ENCODE measurements at places on chromosomes 13 and 19.
A peak's percentile ranks its signal among the peaks of the same experiment; 100 is the strongest.

- no peak for DNase-seq
Observed at GRCh38 chr13:46165485-46166223, 16.3 kb downstream of the LCP1 start.

GRCh38 chr13:32804673-32805230, 211.5 kb upstream of the KL start:
- DNase-seq, result no peak

DNA sequence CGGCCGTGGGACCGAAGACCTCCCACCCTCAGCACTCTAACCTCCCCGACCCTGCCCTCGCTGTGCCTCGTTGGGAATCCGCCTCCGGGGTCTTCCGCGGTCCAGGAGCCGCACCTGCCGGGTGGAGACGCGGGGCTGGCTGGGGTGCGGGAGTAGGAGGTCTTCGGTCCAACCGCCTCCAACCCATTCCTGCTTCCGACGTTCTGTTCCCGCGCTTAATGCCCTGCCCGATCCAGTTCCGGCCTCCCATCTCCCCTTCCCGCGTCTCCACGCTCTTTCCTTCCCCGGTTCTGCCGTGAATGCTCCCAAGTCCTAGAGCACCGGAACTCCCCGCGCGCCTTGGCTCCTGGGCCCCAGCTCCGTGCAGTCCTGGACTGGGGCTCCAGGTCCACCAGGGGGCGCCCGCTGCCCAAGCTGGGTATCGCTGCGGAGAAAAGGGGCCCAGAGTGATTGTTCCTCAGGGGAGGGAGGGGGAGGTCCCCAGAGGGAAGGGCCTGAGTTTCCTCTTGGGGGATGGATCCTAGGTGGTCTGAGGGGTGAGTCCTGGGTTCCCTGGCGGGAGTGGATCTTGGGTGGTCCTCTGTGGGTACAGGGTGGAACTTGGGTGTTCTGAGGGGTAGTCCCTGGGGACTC, 14.1 kb upstream of the TNFSF9 start:
- DNase-seq, result peak; percentile 85

DNA sequence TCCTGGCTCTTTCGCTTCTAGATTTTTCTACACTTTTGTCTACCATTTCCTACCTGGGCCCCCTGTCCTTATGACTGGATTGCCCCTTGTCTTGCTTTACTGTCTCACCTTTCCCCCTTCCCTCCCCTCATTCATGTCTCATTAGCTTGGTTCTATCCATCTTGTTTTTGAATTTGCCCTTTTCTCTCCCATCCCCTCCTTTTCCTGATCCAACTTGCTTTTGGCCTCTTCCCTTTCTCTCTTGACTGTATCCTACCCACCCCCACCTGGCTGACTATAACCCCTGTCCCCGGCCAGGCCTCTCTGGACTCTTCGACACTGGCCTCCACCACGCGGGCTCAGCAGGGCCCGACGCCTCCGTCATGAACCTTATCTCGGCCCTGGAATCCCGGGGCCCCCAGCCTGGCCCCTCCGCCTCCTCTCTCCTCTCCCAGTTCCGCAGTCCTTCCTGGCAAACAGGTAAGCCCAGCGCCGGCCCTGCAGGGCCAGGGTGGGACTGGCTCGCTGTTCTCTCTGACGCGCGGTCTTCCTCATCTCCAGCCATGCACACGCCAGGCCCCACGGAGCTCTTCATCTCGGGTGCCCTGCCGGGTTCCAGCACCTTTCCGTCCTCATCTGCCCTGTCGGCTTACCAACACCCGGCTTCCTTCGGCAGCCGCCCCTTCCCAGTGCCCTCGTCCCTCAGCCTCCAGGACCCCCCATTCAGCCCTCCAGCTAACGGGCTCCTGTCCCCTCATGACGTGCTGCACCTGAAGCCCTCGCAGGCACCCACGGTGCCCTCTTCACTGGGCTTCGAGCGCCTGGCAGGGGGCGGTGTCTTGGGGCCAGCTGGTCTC, 3.4 kb downstream of the PRR12 start:
- DNase-seq, result no peak

GRCh38 chr13:95571941-95572340, 19.4 kb downstream of the CLDN10 start:
- no peak for DNase-seq

- DNase-seq, result no peak
Observed at GRCh38 chr13:112799394-112799793, 109.6 kb downstream of the ATP11A start.

GRCh38 chr19:45492137-45492626, 4.7 kb downstream of the RTN2 start:
- no peak for DNase-seq

- peak; percentile 83 for DNase-seq
Observed at GRCh38 chr19:48419158-48419920, 25.9 kb downstream of the GRIN2D start.

DNA sequence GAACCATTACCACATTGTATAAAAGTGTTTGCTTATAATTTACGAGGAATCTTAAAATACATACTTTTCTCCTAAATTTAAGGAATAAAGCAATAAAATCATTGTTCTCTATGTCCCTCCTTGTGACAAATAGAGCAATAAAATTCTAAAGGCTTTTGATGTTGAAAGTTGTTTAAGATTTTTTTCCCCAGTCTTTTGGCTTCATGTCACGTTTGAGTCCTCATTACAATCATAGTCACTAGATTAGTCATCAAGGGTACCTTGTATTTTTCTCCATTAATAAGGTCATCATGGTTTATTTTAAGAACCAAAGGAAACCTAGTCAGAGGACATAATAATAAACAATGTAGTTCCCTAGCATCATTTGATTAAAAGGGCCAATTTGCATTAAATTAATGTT, 3.2 kb downstream of the WBP4 start:
- DNase-seq, result no peak

- no peak for DNase-seq
Observed at GRCh38 chr19:383922-384798, 24.8 kb downstream of the C2CD4C start.

DNA sequence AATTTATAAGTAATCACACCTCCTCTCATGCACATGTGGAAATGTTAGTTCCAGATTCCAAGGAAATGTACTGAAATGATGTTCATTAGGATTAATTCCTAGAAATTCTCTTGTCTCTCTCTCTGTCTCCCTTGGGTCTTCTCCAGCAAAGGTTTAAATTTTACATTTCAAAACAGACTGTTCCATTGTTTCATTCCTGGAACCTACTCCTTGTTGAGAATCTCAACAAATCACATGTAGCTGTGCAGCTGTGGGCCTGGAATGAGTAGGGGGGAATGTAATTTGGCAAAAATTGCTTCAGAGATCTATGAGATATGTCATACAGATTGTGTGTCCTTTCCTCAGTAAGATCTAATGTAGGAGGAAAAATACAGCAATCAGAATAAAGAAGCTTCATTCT, 46.2 kb upstream of the RFXAP start:
- no peak for DNase-seq

GRCh38 chr13:52377898-52378297, 28.1 kb downstream of the THSD1 start:
- DNase-seq, result no peak

DNA sequence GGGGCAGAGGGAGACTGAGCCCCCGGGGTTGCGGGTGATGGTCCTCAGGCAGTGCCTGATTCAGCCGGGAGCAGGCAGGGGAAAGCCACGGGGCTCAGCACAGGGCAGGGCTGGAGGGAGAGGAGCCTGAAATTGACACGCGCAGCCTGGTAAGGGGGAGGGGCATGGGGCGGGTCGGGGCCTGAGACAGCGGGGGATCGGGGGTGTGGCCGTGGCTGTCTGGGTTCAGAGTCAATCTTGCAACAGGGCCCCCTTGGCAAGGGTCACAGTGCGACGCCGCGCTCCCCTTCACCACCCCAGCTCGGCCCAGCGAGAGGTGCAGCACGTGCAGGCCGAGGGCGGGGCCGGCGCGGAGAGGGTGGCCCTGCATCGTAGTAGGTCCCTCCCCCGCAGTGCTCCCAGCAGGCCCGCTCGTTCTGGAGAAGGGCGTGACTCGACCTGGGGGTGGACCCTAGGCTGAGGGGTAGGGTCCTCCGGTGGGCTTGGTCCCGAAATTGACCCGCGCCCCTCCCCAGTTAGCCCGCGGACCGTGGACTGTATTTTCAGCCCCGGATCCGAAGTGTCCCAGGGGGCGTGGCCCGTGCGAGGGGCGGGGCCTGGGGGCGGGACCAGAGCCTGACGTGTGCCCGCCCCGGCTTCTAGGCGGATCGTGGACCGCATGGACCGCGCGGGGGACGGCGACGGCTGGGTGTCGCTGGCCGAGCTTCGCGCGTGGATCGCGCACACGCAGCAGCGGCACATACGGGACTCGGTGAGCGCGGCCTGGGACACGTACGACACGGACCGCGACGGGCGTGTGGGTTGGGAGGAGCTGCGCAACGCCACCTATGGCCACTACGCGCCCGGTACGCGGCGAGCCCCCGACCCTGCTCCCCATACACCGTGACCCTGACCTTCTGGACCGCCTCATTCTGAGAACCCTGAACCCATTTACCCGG, 6.0 kb downstream of the RCN3 start:
- peak; percentile 83 for DNase-seq

GRCh38 chr19:55115446-55116065, 1.9 kb downstream of the PPP1R12C start:
- no peak for DNase-seq

DNA sequence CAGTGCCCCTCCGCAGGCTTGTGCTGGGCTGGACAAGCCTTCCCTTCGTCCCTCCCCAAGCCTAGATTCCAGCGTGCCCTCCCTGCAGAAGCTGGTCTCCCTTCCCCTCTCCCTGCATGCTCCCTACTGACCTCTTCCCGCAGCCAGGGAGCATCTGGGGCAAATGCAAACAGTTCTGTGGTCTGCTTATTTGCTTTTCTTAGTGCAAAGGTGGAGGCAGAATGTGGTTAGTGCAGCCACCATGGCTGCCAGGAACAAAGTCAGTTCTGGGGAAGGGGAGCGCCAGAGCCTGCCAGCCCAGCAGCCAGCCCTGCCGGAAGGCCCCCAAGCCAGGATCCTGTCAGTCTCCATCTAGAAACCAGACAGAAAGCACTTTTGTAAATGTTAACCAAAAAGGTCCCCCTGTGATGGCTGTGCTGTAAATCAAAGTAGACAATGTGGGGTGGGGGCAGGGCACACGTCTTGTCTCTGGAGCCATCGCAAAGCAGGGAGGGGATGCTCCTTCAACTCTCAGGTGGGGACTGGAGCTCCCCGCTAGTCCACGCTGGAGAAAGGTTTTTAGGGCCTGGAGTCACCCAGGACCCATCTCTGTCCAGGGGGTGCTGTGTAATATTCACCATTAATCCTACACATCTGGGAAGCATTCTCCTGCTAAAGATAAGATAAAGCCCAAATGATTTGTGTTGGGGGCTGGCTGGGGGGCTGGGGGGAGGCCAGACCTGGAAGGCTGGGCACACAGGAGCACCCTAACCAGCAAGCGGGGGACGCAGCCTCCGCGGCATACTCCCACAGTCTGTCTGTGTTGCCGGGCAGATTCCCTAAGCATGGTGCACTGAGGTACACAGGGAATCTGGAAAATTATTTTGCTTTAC, 30.9 kb downstream of the SERP2 start:
- no peak for DNase-seq

DNA sequence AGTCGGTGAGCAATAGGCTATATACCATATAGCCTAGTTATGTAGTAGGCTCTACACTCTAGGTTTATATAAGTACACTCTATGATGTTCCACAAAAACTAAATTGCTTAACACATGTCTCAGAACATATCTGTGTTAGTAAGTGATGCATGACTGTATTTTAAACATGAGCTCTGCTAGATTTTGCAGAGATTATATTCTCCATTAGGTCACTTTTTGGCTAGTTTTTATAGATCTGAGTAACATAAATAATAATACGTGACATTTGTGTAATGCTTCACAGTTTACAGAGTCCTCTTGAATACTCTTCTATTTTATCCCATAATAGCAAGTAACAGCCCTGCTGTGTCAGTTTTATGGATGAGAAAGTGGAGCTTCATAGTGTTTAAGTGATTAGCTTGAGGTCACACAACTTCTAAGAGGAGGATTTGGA, 47.8 kb downstream of the NDFIP2 start:
- no peak for DNase-seq

DNA sequence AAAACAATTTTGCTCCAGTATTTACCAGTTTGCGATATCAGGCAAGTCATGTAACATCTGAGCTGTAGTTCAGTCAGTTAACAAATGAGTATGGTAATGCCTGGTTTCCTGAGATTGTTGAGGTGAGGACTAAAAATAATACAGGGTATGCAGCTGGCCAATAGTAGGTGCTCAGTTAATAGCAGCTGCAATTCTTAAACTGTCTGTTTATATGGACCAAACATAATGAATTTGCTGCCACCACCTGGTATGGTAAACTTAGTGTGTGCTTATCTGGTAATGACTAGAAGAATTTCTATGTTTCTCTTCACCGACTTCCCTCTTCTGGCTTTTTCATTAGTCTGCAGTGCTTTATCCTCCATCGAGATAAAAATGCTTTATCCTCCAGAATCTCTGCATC, 9.1 kb downstream of the ZMYM2 start:
- DNase-seq, result no peak

GRCh38 chr19:3324405-3324856, 42.0 kb upstream of the NFIC start:
- peak; percentile 49 for DNase-seq

- DNase-seq, result peak; percentile 11
Observed at GRCh38 chr19:15640294-15640903, at the start of gene CYP4F3. Gene CYP4F3 (plus strand): TSS chr19:15640897. CDS start chr19:15641416, 519 bp downstream.

- no peak for DNase-seq
Observed at GRCh38 chr13:36891752-36892151, 28.3 kb downstream of the SMAD9 start.

DNA sequence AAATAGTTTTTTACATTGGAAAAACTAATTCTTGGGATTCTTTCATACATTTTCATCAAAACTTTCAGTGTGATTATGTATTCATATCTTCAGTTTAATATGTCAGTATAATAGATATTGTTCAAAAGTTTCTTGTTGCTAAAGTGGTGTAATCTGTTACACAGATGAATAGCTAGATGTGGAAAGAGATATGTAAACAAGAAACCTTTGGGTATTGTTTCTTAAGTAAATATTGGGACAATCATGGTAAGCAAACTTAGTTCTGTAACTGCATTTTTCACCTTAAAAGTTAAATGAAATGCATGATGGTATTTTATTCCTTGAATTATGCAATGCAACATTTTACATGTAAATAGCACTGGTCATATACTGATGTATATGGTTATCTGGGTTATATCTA, 12.2 kb downstream of the ABHD13 start:
- no peak for DNase-seq

DNA sequence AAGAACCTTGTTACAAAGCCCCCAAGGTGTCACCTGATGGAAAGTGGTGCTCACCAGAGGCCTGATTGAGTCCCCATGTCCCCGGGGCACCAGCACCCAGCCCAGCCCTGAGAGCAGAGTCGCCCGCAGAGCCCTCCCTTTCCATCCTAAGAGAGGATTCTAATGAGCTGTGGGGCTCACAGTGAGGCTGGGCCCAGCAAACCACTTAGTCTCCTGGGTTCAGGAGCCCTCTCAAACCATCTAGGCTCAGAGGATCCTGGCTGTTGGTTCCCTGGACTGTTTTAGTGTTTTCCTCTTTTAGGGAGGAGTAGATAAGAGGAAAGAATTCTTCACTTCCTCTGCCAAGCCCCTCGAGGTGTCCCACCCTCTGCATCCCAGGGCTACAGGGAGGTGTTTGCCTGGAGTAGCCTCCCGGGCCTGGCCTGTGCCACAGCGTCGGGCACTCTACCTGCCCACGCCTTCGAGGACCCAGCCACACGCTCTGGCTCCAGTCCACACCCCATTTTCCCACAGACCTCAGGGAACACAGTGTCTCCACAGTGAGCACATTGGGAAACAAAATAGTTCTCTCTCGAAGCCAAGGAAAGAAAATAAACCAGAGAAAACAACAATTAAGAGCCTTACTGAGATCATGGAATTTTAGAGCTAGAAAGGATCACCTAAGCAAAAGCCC, 34.4 kb downstream of the DHRS12 start:
- DNase-seq, result no peak
